NCI-H524 treated with DMSO at 0.1 percent for 48 hours (cell line): ENCODE measurements at places on chromosomes 3 and 15.

DNA sequence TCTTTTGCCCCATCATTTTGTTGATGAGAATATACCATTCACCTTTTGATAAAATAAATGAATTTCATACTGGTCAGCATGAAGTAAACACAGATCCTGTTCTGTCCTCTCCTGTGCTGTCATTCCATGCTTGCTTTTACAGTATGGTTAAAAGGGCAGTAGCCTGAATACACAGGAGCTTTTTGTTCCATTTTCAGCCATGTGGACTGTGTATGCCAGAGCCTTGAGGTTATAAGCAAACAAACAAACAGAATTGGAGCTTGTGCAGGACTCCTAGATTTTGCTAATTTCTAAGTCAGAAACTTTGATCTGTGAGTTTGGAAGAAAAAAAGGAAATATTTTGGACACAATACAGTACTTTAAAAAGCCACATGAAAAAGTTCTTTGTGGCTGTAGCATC is 91.9 kb downstream of the LRRC28 start:
- DNase-seq: no peak

- no peak for DNase-seq
Observed at GRCh38 chr15:63045465-63045840, 2.9 kb downstream of the TPM1 start.

- DNase-seq: no peak
Observed at GRCh38 chr3:36919439-36920160, 25.3 kb downstream of the TRANK1 start.

GRCh38 chr15:82699726-82700125 is 9.9 kb downstream of the AP3B2 start:
- DNase-seq: no peak

DNA sequence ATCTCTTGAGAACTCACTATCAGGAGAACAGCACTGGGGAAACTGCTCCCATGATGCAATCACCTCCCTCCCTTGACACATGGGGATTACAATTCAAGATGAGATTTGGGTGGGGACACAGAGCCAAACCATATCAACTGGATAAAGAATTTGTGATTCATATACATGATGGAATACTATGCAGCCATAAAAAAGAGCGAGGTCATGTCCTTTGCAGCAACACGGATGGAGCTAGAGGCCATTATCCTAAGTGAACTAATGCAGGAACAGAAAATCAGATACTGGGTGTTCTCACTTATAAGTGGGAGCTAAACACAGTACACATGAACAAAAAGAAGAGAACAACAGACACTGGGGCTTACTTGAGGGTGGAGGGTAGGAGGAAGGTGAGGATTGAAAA is 17.0 kb downstream of the SPG11 start:
- DNase-seq: no peak
